ENCODE measurements at places on chromosomes 5 and 9.

DNA sequence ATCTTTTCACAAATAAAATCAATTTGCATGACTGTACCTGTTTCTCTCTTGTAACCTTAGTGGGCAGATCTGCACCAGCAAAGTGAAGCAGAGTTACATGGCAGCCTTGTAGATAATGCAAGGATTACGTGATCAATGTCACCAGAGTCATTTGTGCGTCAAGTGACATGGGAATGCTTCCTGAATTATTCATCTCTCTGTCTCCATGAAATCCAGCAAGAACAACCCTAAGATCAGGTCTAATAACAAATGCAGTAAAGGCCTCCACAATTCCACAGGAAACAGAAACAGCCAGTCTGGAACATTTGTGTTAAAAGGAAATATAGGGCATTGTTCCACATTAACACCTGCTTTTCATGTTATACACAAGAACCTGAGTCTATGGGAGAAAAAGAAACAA lies 7.8 kb downstream of the GZMA start:
- no peak for DNase-seq

- DNase-seq = no peak
Observed at GRCh38 chr5:132459983-132460838, 30.4 kb downstream of the IRF1 start.

GRCh38 chr5:172410160-172410559 lies 44.2 kb downstream of the SH3PXD2B start:
- DNase-seq = no peak

GRCh38 chr9:113989714-113990569 lies 88.2 kb downstream of the AMBP start:
- DNase-seq = no peak

- DNase-seq = no peak
Observed at GRCh38 chr5:56733580-56733979, 81.8 kb upstream of the MAP3K1 start.
